CD8-positive, alpha-beta T cell (primary cell): ENCODE measurements at places on chromosomes 7 and 10.

DNA sequence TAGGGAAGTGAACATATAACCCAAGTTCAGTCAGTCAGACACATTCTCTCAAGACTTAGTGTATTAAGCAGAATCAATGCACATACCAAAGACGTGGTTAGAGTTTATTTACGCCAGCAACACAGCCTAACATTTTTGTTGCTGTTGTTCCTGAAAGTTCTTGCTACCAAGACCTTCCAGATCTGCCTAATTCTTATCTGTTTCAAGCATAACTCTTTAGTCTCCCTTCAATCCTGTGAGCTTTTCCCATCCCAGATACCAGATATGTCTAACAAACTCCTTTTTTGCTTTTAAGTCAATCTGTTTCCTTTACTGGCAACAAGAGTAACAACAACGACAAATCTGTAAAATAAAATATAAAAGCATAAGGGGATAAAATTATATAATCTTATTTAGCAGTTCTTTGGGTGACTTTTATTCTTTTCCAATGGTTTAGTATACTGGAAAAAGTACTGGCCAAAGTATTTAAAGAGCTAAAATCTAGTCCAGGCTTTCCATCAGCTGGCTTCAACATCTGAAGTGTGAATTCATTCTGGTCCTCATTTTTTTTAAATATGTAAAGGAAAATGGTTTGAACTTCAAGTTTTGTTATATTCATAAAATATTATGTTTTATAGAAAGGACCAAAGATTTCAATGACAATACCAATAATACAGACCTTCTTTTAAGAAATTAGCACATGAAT is 193.8 kb downstream of the IMMP2L start:
- no peak for DNase-seq

DNA sequence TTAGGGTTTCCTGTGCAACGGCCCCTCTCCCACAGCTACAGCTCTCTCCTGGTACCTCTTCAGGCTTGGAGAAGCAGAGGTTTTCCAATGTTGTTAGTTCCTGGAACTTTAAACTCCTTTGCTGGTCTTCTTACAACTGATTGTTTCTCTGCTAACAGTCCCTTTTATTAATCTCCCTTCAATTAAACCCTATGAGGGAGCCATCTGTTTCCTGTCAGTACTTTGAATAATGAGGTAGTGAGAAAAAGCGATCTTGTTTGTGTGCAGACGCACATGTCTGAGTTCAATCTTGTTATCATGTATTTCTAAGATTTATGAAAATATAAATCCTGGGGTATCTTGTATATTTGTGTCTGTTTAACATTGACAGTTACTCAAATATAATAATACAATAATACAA is 102.4 kb downstream of the MDFIC start:
- no peak for DNase-seq

- DNase-seq = no peak
These were observed 201.5 kb downstream of the LRMDA start for GRCh38 chr10:75632805-75633462.

- no peak for DNase-seq
These were observed 291.8 kb downstream of the CRPPA start for GRCh38 chr7:16129431-16130110.
